ENCODE measurements at places on chromosomes 3 and 15. TPM values are rescaled to one million over a fixed set of nuclear protein-coding genes. Genes with fewer than 3 reads are reported as not detected.

CSPG4 gene
- total RNA-seq = 5.5 TPM

- no peak for DNase-seq
Measured at GRCh38 chr3:189602471-189602870, 28.7 kb upstream of the TP63 start.

- DNase-seq = no peak
Measured at GRCh38 chr3:188294823-188295487, 141.0 kb downstream of the LPP start.

GRCh38 chr15:50607129-50607528 is 60.7 kb upstream of the USP50 start:
- DNase-seq = no peak

KCNAB1 gene
- 15.3 TPM for total RNA-seq

GRCh38 chr3:26638113-26638512 is 15.5 kb downstream of the LRRC3B start:
- DNase-seq = no peak

DNA sequence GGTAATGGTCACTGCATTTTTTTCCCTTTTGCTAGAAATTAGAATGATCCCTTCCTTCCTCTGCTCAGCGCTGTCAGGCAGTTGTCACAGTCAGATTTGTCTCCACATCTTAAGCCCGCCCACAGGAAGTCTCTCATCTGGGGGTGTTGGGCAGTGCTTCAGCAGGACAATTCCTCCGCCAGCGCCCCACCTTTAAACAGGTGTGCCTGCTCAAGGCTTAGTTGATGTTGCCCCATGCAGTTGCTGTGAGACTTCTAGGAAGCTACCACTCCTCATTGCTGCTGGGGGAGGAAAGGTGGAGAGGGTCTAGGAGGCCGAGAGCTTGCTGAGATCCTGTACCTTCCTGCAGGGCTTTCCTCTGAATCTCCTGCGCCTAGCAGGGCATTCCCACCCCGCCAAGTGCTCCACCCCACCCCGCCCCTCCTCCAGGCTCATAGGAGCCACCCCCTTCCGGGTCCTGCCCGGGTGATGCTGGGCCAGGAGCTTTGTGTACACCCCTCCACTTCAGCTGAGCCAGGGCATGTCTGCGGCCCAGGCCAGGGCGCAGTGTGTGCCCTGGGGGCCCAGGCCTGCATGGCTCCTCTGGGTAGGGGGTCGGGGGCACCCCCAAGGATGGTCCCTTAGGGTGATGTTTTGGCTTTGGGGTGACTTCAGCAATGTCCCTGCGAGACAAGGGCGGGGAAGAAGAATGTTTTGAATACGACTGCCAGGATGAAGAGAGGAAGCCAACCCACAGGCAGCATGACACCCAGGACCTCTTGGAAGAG is 68.7 kb downstream of the TRAK1 start:
- DNase-seq = no peak

DNA sequence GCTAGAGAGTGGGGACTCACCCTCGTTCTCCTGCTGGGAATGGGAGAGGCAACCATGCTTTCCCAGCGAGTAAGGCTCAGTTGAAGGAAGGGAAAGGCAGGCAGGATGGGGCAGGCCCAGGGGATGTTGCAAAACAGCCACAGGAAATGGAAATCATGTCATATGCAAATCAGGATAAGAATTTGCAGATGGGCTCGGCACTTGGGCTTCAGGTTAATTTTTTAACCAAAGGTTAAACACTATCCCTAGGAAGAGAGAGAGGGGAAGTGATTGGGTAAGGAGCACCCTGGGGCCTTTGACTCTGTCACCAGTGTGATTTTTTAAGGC is 14.6 kb upstream of the PLA2G4E start:
- DNase-seq = no peak

DNA sequence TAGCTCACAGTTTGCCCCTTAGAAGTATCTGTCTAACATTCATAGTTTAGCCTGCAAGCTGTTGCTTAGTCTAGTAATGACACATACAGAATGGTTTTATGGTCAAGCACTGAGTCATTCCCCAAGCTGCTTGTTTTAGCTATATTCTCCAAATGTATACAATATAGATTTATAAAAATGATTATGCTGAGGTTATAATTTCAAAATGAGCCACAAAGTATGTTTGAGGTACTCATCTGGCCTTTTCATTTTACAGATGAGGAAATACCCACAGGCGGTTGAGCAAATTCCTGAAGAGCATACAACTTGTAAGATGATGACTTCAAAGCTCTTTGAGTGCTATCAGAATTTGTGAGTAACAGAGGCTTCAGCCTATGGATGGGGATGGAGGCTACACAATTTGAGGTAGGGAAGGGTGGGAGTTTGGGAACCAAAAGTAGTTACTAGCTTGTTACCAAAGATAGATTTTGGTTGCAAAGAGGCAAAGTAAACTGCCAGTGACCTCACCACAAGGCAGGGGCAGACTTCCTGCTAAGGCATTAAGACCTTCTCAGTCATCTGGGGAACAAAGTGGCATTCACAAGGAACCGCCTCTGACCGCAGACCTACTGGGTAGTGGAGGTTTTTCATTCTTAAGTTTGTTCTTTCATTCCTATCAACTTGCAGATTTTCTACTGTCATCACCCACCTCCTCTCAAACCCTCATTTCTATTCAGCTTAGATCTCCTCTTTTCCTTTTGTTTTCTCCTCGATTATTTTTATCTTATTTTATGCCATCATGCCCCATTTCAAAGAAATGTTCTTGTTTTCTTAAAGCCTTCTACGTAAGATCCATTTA is 257.2 kb upstream of the NECTIN3 start:
- DNase-seq = no peak

CCNB2 gene
- 4.4 TPM for total RNA-seq

All from occipital lobe (tissue), 3 donors.